ENCODE measurements at places on chromosomes 1 and 21.
A peak's percentile ranks its signal among the peaks of the same experiment; 100 is the strongest.

- DNase-seq, result no peak
Observed at GRCh38 chr1:68321084-68321685, 88.9 kb upstream of the WLS start.

DNA sequence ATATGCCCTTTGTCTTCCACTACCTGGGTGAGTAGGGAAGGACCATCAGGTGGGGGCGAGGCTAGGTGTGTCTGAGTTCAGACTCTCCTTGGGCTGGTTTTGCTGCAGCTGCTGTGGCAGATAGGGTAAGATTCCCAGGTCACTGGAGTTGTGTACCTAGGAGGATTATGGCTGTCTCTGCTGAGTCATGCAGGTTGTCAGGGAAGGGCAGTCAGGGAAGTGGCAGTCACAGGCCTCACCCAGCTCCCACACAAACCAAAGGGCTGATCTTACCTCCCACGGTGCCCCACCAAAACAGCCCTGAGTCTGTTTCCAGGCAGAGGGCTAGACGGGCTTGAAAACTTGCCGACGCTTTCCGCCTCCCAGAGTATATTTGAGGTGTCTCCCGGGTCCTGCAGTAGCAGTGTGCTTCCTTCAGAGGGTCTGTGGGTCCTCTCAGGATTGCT is 201.6 kb upstream of the PLXNA2 start:
- DNase-seq, result no peak

- DNase-seq, result no peak
Observed at GRCh38 chr1:39109644-39110043, 83.5 kb downstream of the NDUFS5 start.

DNA sequence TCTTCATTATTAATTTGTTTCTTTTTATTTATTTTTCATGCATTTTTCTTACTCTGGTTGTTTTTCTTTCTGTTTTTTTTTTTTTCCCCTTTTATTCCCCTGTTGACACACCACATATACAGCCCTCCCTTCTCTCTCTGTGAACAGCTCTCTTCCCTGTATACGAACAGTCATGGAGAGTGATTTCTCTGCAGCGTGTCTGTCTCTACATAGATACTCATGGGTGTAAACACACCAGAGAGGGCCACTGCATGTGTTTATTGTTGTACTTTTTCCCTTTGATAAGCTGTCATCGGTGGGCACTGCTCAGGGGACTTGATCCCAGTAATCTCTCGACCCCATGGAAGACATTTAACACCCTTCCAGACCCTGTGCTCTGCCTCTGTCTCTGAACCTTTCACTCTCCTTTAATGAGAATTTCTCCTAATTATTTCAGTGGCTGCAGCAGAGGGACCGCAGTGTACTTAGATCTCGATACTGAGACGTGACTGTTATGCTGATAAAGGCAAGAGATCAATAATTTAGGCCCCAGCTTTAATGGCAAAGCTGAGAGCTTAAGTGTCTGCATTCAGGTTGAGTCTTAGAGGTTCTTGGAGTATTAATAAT is 113.1 kb downstream of the PBX1 start:
- no peak for DNase-seq

DNA sequence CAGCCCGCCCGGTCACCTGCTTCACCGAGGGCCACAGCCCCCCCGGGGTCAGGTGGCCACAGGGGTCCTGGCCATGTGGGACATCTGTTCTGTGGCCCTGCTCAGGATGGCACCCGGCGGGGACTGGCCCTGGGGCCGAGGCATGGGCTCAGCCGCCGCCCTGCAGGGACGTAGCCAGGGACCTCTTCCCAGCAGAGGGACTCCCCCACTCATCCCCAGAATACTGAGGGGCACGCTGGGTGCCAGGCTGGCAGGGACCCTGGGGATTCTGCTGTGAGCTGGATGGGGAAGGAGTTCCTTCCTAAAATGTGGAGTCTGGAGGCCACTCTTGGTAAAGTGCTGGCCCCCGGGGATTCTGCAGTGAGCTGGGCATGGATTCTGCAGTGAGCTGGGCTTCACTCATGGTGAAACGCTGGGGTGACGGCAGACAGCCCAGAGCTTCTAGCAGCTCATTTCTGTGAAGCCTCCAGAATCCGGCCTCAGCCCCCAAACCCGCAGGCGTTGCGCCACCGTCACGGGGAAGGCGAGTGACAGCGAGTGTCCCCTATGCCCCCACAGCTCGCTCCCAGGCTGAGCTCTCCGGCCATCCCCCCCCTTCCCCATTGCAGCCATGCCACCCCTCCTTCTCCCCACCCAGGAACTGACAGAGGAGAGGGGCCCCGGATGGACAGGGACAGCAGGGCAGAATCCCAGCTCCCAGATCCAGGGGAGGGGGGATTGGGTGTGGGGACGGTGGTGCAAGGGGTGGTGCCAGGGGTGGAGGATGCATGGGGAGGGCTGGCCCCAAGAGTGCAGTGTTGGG is 1.4 kb downstream of the ITGB2 start:
- DNase-seq, result peak; percentile 70

DNA sequence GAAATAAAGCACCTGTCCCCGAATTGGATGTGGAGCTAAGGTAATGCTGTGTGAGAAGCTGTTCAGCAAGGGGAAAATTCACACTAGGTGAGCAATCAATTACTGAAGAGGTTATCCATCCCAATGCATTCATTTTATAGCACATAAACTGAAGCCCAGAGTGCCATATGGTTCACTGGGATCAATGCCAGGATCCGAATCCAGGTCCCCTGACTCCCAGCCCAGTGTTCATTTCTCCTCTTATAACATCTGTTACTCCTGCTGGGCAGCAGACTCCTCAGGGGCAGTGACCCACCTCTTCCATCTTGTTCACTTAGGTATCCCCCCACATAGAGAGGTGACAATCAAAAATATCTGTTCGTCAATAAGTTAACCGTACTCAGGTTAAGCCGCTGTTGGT is 13.2 kb upstream of the SEC16B start:
- DNase-seq, result no peak

GRCh38 chr1:30305519-30305918 is 417.9 kb downstream of the MATN1 start:
- DNase-seq, result peak; percentile 23

DNA sequence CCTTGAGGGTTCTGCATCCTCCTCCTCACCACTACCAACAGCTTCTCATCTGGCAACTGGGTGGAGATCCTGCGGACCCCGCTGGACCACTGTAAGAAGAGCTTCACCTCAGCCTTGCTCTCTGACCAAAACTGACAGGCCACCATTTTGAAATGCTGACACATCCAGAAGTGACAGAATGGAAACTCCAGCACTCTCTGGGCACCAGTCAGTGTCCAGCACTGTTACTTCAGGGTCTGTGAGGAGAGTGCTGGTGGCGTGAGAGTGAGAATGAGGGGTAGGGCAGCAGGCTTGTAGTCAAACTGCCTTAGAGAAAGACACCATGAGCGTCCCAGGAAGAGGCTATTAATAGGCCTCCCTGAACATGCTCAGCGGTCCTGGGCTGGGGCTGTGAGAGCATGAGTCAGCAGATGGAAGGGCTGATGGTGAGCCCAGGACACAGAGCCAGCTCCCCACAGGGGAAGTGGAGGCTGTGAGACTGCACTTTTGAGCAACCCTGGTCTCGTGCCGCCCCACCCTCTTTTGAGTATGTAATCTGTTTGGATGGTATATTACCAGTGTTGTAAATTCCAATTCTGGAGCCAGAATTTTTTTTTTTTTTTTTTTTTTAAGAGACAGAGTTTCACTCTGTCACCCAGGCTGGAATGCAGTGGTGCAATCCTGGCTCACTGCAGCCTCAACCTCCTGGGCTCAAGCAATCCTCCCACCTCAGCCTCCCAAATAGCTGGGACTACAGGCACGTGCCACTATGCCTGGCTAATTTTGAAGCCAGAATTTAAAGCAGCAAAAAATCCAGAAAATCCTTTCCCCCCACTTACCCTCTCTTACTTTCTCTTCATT is 34.4 kb upstream of the SLC30A1 start:
- no peak for DNase-seq

DNA sequence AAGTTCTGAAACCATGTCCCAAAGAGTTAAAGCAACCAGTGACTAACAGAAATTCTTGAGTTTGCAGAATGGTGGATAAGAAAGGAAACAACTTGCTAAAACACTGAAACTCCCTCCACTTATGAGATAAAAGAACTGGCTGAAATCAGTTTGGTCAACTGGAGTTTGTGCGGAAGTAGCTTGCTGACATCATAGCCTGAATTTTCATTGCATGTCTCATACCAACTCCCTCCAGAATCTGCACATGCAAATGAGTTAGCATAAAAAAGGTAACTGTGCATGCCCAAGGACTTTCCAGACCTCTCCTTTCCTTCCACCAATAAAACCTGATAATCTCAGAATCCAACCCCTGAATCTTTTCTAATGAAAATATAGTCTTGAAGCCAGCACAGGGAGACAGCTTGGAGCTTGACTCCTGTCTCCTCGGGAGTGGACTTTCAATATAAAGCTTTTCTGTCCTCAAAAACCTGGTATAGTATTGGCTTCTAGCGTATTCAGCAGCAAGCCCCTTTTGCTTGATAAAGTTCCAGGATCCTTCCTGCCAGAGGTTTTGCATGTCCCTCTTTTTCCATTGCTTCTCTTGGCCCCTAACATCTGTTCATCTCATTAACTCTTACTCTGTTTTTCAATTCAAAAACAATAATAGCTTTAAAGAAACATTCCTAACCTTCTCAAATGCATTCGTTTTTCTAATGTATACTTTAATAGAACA is 785.8 kb upstream of the ADGRL4 start:
- DNase-seq, result no peak

GRCh38 chr21:30990514-30991262 is 47.6 kb downstream of the KRTAP19-8 start:
- DNase-seq, result no peak

- DNase-seq, result no peak
Observed at GRCh38 chr1:40301066-40301465, 16.0 kb downstream of the COL9A2 start.

DNA sequence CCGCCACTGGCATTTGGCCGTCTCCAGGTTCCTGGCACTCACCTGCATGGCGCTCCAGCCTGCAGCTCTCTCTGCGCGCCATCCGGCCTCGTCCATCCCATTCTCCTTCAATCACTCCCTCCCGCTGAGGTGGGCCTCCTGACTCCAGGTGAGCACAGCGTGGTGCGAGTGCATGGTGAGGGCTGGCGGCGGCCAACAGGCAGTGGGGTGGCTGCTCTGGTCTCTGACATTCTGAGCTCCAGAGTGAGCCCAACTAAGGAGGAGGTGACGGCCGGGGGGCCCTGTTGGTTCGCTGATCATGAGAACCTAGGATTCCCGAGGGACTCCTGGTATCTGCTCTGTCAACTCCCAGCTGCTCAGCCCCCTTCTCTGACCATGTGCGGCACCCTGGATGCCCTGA is 130.4 kb downstream of the AJAP1 start:
- no peak for DNase-seq

DNA sequence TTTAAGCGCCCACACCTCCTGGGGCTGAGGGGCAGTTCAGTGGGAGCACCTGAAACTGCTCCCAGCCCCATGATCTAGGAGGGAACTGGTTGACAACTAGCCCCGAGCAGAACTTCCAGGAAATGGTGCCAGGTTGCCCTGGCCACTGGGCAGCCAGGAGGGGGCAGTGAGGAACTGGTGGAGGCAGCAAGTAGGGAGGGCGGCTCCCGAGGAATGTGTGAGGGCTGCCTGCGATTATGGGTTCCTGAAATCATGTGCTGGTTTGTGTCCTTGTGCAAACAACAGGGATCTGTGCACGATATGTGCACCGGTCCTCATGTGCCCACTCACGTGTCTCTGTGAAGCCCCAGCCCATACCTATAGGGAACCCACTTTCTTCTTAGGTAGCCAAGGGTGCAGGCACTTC is 9.9 kb downstream of the GPR3 start:
- DNase-seq, result no peak

DNA sequence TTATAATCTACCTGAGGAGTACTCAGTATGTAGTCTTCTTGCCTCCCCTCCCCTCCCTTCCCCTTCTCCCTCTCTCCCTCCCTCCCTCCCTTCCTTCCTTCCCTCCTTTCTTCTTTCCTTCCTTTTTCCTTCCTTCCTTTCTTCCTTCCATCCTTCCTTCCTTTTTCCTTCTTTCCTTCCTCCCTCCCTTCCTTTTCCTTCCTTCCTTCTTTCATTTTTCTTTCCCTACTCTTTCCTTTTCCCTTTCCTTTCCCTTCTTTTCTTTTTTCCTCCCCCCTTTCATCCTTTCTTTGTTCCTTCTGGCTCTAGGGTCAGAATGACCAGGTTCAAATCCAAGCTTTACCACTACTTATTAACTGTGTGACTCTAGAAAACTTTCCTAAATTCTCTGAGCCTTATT is 48.5 kb upstream of the HAO2 start:
- no peak for DNase-seq

DNA sequence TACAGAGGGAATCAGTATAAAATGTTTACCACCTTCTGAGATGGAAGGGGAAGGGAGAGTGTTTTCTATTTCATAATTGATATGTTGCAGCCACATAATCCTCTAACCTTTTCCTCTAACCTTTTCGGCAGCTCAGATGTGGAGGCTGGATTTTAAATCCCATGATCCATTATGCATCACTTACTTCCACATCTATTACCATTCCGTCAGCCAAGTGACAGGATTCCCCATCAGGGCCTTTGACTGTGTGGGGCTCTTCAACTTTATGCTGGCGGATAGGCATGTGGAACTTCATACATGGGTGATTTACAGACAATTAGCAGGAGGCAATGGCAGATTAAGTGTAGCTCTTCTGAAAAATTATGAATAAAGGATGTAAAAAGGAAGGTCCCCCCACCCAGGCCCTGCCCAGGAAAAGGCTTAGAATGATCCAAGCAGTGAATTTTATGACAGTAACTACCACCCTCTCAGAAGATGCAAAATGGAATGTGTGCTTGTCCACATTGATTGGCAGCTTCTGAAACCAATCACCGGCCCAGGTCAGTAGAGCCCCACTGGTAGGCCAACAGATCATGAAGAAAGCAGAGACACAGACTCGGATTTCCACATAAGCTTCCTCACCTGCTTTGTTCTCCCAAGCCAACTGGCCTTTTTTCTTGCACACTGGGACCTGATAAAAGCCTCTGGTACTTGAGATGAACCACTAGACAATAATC is 147.0 kb downstream of the ST6GALNAC5 start:
- DNase-seq, result no peak

GRCh38 chr1:3869751-3870301 is 12.6 kb downstream of the DFFB start:
- no peak for DNase-seq

DNA sequence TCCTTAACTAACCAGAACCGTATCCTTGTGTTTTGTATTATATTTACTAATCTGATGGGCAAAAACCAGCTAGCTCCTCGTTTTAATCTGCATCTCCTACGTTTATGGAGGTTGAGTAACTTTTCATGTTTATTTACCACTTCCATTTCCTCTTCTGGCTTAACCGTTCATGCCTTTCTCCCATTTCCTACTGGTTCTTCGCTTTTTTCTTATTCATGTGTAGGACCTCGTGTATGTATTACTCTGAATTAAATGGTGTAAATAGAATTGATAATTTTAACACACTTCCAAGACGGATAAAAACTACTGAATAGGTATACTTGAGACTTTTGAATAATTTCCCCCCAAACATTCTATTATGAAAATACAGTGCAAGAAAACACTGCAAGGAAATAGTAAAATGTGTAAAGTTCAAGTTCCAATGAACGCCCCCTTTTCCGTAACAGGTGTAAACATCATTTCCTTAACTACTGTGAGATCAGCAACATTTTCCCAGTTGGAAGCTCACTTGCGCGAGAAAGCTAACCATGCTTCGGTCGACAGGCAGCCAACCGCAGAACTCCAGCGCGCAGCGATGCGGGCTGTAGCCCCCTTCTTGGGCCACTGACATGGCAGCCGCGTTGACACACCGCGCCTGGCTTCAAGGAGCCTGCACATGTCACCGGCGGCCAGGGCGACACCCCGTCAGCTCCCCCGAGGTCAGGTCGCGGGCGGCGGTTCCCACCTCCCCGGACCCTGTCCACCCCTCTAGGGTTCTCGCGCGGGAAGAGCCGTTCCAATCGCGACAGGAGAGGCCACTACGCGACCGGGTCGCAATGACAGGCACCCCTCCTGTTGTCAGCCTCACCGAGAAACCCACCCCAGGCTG is 816 bp downstream of the EDEM3 start:
- DNase-seq, result peak; percentile 81

Measured in activated CD8-positive, alpha-beta memory T cell treated with anti-CD3 and anti-CD28 coated beads, Interleukin-2, amount 50 U/mL, for 48 hours (primary cell).